Eye (tissue), 1 donor: ENCODE measurements at places on chromosomes 5 and 9.
A peak's percentile ranks its signal among the peaks of the same experiment; 100 is the strongest.

DNA sequence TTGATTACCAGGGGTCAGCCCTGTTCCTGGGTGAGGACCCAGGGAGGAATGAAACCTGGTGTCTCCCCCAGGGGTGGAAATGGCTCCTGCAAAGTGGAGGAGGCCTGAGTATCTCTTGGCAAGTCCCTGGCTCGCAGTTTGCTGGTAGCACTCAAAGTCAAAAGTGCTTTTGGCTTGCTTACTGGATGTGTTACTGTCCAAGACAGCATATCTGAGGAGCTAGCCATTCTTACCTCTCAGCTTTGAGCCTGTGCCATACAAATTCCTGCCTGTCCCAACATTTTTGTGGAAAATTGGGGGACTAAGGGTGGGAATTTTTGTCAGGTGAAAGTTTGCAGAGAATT is 9.9 kb downstream of the ZNF618 start:
- DNase-seq: no peak

DNA sequence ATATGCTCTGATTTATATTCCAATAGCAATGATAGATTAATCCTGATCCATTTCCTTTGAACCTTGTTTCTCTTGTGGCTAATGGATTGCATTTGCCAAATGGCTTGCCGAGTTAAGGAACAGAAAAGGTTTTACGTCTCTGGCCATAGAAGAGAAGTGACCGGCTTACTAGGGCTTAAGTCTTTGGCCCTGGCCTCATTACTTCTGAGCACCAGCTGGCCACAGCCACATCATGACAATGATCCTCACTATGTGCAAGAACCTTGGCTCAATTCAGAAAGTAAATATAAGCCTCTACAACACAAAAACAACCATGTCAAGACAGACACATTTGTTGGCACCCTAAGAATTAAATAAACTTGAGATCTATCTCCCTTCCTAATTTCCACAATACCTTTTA is 46.1 kb downstream of the ZNF608 start:
- no peak for DNase-seq

- DNase-seq: peak; percentile 85
Measured at GRCh38 chr5:93603793-93604643, 21.0 kb downstream of the NR2F1 start.

DNA sequence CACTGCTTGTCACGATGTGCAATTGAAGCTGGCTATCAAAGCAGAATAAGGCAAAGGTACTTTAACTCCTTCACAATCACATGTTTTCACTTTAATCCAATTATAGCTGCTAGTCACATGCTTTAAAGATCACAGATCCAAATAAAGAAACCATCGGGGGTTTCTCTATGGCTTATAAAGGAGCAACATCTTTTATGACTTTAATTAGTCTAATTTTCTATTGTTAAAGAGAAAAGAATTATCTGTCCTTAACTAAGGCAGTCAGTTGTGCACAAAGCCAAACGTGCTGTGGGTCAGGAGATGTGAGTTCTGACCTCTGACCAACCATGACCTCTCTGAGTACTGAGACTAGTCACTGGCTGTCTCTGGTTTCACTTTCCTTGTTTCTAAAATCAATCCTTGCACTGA is 561.1 kb downstream of the RAB3C start:
- no peak for DNase-seq

DNA sequence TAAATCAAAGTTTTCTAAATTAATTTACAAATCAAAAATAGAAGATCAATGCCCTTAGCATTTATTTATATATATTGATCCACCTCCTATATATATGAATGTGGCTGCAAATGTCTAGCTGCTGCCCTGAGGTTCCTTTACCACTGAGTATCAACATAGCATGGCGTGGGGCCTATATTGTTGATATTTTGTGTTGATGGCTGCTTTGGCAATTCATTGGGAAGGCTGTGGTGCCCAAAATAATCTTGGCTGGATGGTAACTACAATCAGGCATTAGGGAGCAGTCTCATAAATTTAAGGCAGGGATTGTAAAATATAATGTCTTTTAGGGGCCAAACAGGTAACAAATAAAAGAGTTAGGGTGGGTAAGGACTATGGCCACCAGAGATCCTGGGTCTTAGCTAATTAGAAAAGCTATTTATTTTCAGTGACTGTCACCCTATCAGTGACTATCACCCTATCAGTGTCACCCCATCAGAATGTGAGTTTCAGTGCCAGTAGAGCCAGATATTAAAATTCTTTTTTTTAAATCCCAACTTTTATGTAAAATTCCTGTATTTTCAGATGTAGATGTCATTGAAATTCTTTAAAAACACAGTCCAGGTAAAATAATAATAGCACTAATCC is 190.7 kb upstream of the PCSK5 start:
- DNase-seq: no peak

GRCh38 chr5:162052676-162053075 is 14.9 kb upstream of the GABRG2 start:
- no peak for DNase-seq

DNA sequence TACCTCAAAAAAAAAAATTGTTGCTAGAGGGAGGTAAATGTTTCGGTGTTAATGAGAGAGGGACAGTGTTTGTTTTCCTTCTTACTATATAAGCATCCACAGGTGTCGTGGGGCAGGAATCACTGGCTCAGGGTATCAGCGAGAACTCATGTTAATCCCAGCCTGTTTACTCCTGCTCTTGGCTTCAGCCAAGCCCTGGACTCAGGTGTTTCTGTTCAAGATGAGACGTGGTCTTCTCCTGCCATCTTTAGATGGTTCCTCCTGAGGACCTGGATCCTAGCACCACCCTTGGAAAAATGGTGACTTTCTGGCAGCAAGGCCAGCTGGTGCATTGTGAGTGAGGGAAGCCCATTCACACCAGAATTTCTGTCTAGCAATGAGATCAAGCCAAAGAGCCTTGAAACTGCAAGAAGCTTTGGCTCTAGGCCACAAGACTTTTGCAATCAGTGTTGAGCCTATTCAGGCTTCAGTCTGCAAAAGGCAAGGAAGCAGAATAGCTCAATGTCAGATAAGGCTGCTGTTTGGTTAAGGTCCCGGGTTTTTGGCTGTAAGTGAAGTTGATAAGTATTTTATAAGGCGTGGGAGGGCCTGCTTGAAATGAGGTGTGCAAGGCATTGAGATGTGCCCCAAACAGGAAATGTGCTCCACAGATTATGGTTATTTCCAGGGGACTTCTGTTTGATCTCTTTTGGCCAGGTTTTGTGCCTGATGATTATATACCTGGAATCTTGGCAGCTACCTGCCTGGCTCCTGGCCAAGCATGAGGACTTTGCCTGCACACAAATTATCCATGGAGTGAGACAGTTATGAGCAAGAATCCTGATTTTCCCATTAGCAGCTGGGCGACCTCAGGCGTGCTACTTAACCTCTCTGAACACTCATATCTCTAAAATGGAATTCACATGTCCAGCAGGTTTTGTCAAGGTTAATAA is 99.8 kb downstream of the TENT4A start:
- no peak for DNase-seq
